ENCODE measurements at places on chromosomes 1 and 21. TPM values are rescaled to one million over a fixed set of nuclear protein-coding genes. Genes with fewer than 3 reads are reported as not detected.

Gene ERO1B
- 3.2 TPM for polyA plus RNA-seq

Gene LPAR3
- polyA plus RNA-seq: 23.9 TPM

Gene CHIA
- 0.09 TPM for polyA plus RNA-seq

Gene CASQ2
- polyA plus RNA-seq: 702 TPM

Gene ACTL8
- not detected for polyA plus RNA-seq

Gene GBP5
- polyA plus RNA-seq: 0.48 TPM

Gene BMP8B
- polyA plus RNA-seq: 0.25 TPM

Gene GPR3
- polyA plus RNA-seq: 1.7 TPM

Gene NBPF20
- polyA plus RNA-seq: 0.79 TPM

Gene FAM151A
- polyA plus RNA-seq: 0.43 TPM

Gene CFAP107
- not detected for polyA plus RNA-seq

Gene CD2
- polyA plus RNA-seq: 0.59 TPM

Gene MUTYH
- 8.7 TPM for polyA plus RNA-seq

Gene MCOLN2
- 0.32 TPM for polyA plus RNA-seq

Gene SEC16B
- polyA plus RNA-seq: 2.9 TPM

Gene GSTM2
- 99.5 TPM for polyA plus RNA-seq

Gene GPR153
- 9.3 TPM for polyA plus RNA-seq

Gene DSCAM
- polyA plus RNA-seq: under 0.01 TPM

Gene RNU1-4
- polyA plus RNA-seq: not detected

Gene SEMA6C
- polyA plus RNA-seq: 58.3 TPM

Gene DMBX1
- not detected for polyA plus RNA-seq

Gene ANXA9
- 0.23 TPM for polyA plus RNA-seq

Gene ZNF683
- polyA plus RNA-seq: not detected

Gene RER1
- 50.3 TPM for polyA plus RNA-seq

Gene TMEM269
- polyA plus RNA-seq: not detected
